ENCODE measurements at places on chromosomes 2 and 18.

- DNase-seq = peak; percentile 47
These were observed 29.1 kb downstream of the ARMC9 start for GRCh38 chr2:231227310-231228162.

DNA sequence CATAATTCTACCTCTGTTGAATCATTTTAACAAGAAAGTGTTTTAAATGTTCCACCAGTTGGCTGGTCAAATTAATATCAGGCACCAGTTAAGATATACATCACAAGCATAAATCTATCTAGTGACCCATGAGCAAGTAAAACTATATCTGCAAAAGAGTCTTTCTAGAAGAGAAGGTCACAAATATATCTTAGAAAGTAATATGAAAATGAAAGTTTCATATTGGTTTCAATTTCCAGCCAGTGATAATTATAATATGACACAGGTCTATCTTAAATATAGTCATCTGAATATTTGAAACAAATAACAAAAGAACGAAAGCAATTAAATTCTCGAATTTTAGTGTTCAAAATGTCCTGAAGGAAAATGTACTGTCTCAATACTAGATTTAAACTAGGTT, 282.5 kb upstream of the KYNU start:
- no peak for DNase-seq

DNA sequence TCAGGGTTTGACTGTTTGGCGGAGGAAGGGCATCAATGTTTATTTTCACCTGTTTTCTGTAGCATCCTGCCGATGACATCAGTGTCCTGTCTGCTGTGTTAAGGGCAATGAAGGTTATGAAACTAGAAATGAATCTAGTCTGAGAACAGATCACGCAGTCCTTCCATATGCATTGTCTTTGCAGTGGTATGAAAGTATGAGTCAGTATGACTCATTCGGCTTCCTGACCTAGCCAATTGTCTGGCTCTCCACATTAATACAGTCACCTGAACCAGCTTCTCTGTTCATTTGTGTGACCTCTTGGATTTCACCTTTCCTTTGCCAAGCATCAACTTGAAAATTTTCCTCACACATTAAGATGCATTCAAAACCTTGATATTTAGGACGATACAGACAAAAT, 353.8 kb downstream of the RND3 start:
- no peak for DNase-seq

DNA sequence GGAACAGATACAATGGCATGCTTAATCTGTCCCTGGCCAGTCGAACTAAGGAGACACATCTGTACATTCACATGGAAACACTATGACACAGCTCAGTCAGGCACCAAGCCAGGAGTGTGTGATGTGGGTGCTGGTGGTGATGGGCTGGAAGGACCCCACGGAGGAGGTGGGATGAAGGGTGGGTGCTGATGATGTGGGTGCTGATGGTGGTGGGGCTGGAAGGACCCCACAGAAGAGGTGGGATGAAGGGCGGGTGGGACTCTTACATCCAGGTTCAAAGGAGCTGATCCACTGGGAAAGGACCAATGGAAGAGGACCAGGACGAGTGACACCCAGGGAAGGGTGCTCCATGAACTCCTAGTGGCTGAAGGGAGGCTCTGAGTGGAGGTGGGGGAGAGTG, 34.8 kb upstream of the ACAA2 start:
- DNase-seq = no peak

DNA sequence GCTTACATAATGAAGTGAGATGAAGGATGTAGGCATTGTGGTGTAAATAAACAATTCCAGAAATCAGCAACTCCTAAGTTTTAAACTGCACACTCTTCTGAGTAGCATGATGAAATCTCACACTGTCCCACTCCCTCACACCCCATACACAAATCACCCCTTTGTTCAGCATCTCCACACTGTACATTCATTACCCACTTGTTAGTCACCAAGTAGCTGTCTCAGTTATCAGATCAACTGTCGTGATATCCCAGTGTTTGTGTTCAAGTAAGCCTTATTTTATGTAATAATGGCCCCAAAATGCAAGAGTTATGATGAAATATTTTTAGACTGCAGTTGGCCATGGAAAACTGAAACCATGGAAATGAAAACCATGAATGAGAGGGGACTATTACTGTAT, 135.7 kb downstream of the GRB14 start:
- no peak for DNase-seq

GRCh38 chr18:11724781-11725180, 35.7 kb downstream of the GNAL start:
- no peak for DNase-seq

DNA sequence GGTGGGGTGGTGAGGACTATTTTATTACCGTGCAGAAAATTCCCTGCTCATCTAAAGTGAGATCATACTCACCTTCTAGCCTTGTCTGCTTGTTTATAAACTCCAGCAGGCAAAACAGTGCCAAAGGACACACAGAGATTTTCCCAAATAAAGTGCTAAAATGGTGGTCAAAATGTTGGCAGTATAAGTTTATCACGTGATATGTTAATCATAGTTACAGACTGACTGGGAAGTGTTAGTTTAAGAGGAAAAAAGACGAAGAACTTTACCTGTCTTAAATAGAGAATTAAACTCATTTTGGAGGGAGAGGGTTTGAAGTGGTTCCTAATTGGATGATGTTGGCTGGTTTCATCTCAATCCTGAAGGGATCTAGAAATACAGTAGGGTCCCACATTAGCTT, 691.7 kb upstream of the FANCL start:
- DNase-seq = no peak

Measured in urinary bladder (tissue), 4 donors.